ENCODE measurements at places on chromosomes 16 and 17. TPM values are rescaled to one million over a fixed set of nuclear protein-coding genes. Genes with fewer than 3 reads are reported as not detected.

Gene G6PC1
- total RNA-seq, result not detected

Gene FBXO39
- total RNA-seq, result 0.27 TPM

Gene TEX14
- 0.21 TPM for total RNA-seq

Gene CLEC18B
- not detected for total RNA-seq

Gene ZNF688
- total RNA-seq, result 9.1 TPM

Gene ITGA2B
- 1.7 TPM for total RNA-seq

Gene SPN
- 127 TPM for total RNA-seq

Gene KRTAP3-2
- total RNA-seq, result not detected

- no peaks in the 10 kb centered on the region for H3K4me1 ChIP-seq
- no peaks in the 10 kb centered on the region for H3K36me3 ChIP-seq
- DNase-seq, result no peak
- H3K27ac ChIP-seq, result no peak overlapping the region
- no peak overlapping the region for H3K4me3 ChIP-seq
Measured at GRCh38 chr17:73747221-73748002, 103.2 kb upstream of the SDK2 start.

- H3K36me3 ChIP-seq, result peaks cover 2% of the 10 kb centered on the region
- H3K27ac ChIP-seq, result no peak overlapping the region
- peaks cover 8% of the 10 kb centered on the region for H3K27me3 ChIP-seq
- no peaks in the 10 kb centered on the region for H3K4me1 ChIP-seq
- DNase-seq, result no peak
- no peak overlapping the region for H3K4me3 ChIP-seq
Measured at GRCh38 chr16:82322177-82322576, 152.2 kb upstream of the MPHOSPH6 start.

DNA sequence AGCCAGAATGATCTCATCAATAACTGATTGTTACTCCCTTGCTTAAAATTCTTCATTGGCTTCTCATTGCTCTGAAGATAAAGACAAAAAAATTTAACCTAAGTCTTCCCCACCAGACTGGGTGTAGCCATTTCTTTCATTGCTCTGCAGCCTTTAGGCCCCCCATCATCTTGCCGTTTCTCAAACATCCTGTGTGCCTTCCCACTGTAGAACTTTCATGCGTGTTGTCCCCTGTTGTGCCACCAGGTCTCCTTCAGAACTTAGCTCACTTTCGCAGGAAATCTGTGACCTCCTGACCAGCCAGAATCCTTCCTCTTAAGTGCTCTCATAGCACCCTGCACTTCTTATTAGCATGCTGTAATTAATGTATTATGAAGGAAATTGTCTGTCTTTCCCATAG is 31.8 kb downstream of the TNRC6C start:
- H3K36me3 ChIP-seq, result peaks cover 5% of the 10 kb centered on the region
- DNase-seq, result no peak
- no peaks in the 10 kb centered on the region for H3K27me3 ChIP-seq
- H3K27ac ChIP-seq, result no peak overlapping the region

GRCh38 chr16:1028524-1029258 is 43.9 kb upstream of the SSTR5 start:
- H3K27me3 ChIP-seq, result peaks cover 8% of the 10 kb centered on the region
- no peaks in the 10 kb centered on the region for H3K4me1 ChIP-seq
- no peak for DNase-seq
- no peaks in the 10 kb centered on the region for H3K36me3 ChIP-seq
- no peak overlapping the region for H3K4me3 ChIP-seq

DNA sequence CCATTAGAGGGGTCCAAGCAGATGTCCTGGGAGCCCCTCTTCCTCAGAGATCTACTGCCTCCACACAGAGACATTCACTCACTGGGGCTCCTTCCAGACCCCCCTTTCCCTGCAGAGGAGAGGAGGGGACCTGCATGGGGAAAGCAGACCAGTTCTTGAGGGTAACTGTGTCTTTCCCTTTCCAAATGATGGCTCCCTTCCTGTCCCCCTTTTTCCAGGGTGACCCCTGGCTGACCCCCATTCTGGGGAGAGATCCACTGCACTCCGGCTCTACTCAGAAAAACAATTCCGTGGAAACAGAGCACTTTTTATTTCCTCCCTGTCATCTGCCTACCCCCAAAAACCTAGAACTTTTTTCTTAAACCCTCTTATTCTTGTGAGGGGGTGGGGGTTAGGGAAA is 6.4 kb downstream of the CACNA1G start:
- no peaks in the 10 kb centered on the region for H3K36me3 ChIP-seq
- H3K27me3 ChIP-seq, result peaks cover 44% of the 10 kb centered on the region
- H3K27ac ChIP-seq, result no peak overlapping the region
- no peak for DNase-seq
- H3K4me3 ChIP-seq, result no peak overlapping the region
- peaks cover 8% of the 10 kb centered on the region for H3K4me1 ChIP-seq

- H3K4me1 ChIP-seq, result no peaks in the 10 kb centered on the region
- DNase-seq, result no peak
- H3K27me3 ChIP-seq, result peaks cover 9% of the 10 kb centered on the region
- no peak overlapping the region for H3K4me3 ChIP-seq
- H3K27ac ChIP-seq, result no peak overlapping the region
Measured at GRCh38 chr16:71364133-71364681, 5.7 kb downstream of the CALB2 start.

GRCh38 chr17:80374039-80374731 is 40.8 kb upstream of the ENDOV start:
- peaks cover 81% of the 10 kb centered on the region for H3K36me3 ChIP-seq
- H3K27ac ChIP-seq, result no peak overlapping the region
- no peaks in the 10 kb centered on the region for H3K27me3 ChIP-seq
- H3K4me1 ChIP-seq, result no peaks in the 10 kb centered on the region
- no peak for DNase-seq

DNA sequence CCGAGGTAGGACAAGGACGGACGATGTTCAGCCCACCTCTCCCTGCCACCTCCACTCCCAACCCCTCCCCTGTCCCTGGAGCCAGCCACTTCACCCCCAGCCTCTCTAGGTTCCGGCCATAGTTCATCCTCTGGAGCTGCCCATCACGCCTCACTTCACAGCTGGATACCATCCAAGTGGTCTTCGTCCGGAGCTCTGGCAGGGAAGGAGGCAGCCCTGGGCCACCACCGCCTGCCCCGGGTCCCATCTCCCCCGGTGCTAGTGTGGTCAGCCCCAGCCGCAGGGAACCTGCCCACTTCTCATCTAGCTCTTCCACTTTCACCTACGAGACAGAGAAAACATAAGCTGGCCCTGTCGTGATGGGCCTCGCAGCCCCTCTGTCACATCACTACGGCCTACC is 6.3 kb upstream of the GPS2 start:
- H3K36me3 ChIP-seq, result peaks cover 38% of the 10 kb centered on the region
- H3K27me3 ChIP-seq, result no peaks in the 10 kb centered on the region
- no peak overlapping the region for H3K27ac ChIP-seq
- no peak for DNase-seq

All from activated CD4-positive, alpha-beta T cell treated with anti-CD3 and anti-CD28 coated beads for 36 hours (primary cell).